ENCODE measurements at places on chromosomes 2 and 18.

GRCh38 chr18:37529863-37530262 is 35.7 kb downstream of the CELF4 start:
- no peak for DNase-seq

GRCh38 chr18:23738151-23738550 is 48.9 kb downstream of the LAMA3 start:
- DNase-seq, result no peak

DNA sequence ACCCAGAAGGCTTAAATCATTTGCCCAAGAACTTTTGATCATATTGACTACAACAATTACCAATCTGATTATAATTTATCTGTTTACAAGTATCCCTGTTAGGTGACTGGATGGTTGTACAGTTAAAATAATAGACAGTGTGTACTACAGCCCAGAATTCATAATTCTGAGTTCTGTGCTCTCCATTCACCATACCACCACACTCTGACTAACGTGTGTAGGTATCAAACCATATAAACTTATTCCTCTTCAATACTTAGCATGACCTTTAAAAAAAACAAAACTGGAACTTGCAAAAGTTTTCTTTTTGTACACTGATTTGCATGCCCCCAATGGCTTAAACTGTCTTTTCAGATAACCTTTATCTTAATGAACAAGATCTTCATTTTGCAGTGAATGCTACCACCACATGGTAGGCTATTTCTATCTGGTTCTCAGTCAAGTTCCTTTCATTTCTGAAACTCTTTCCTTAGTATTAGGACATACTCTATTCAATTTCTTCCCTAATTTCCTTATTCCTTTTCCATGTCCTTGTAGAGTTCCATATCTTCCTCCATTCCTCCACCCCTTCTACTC is 50.9 kb downstream of the SOS1 start:
- DNase-seq, result no peak

DNA sequence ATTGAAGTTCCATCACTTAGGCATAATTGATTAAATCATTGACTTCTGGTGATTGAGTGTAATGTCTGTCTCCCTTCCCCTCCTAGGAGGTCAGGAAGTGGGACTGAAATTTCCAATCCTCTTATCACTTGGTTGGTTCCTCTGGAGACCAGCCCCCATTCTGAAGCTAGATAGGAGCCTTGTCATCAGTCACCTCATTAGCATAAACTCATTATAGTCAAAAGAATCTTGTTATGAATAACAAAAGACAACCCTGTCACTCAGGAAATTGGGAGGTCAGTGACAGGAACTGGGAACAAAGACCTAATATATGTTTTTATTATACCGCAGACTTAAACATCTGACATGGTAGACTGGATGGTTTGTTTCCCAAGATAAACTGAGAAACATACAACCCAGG is 60.7 kb upstream of the GAREM2 start:
- DNase-seq, result no peak

GRCh38 chr2:157849591-157849990 is 26.5 kb downstream of the ACVR1 start:
- no peak for DNase-seq

GRCh38 chr18:51278045-51278649 is 80.7 kb upstream of the MEX3C start:
- DNase-seq, result no peak

- no peak for DNase-seq
Measured at GRCh38 chr2:190974629-190975361, 39.2 kb downstream of the STAT1 start.

DNA sequence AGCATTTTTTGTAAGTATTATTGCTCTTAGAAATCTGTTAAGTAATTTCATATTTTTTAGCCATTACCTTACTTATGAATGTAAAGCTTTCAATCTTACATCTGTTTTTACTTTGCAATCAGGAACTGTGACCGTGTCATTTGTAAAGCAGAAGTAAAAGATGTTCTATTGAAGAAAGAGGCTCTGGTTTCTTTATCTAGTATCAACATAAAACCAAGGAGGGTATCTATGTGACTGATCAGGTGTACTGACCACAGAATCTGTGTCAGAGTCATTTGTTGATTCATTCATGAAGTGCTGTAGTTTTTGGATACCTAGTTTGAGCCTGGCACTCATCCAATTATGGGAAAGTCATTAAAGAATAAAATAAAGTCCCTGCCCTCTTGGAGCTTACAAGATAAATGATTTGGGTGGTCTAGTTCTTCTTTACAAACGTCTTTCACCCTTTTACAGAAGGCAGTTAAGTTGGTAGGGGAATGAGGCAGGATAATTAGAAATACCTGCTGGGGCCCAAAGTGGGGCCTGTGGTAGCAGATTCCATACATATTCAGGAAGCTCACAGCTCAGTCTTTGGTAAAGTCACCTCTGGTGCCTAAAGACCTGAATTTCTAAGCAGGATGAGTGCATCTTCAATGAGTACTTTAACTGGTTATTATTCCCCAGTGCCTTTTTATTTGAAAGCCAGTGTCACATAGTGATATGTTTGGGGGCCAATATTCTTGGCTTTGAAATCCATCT is 260.6 kb upstream of the NT5C1B start:
- no peak for DNase-seq

GRCh38 chr2:117339980-117340379 is 474.5 kb upstream of the DDX18 start:
- DNase-seq, result no peak

GRCh38 chr18:24388957-24389356 is 8.7 kb downstream of the OSBPL1A start:
- DNase-seq, result no peak

DNA sequence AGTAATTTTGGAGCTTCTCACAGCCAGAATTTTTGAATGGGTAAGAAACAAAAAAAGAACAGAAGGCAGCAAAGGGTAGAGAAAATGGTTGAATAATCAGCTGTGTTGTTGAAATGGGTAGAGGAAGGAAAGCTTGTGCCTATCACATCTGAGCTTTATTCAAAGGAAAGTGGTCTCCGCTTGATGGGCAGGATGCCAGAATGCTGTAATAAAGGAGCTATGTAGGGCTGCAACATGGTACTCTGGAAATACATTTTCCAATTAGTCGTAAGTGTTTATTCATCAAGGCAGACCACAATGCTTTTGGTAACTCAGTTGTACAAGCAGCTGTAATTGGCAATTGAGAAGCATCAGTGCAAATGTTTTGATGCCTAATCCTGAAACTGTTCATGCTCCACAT is 196.9 kb downstream of the ICOS start:
- no peak for DNase-seq

GRCh38 chr2:48045613-48046012 is 139.3 kb upstream of the FBXO11 start:
- DNase-seq, result no peak

DNA sequence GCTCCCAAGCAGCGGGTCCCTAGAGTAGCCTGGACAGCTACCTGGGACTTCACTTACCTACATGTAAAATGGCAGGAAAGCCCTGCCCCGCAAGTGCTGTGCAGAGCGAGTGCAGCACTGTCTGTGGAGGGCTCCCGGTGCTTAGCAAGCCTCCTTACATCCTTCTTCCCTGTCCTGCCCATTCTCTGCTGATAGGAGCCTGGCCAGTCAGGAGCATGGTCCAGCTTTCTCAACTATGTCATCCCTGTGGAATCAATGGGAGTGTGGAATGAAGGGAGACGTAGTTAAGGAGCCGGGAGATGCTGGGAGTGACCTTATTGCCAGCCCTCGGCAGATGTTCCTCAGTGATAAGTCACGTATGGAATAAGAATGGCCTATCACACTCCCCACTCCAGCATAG is 661.9 kb upstream of the ID2 start:
- no peak for DNase-seq

GRCh38 chr2:114933671-114934241 is 491.3 kb downstream of the DPP10 start:
- DNase-seq, result no peak

DNA sequence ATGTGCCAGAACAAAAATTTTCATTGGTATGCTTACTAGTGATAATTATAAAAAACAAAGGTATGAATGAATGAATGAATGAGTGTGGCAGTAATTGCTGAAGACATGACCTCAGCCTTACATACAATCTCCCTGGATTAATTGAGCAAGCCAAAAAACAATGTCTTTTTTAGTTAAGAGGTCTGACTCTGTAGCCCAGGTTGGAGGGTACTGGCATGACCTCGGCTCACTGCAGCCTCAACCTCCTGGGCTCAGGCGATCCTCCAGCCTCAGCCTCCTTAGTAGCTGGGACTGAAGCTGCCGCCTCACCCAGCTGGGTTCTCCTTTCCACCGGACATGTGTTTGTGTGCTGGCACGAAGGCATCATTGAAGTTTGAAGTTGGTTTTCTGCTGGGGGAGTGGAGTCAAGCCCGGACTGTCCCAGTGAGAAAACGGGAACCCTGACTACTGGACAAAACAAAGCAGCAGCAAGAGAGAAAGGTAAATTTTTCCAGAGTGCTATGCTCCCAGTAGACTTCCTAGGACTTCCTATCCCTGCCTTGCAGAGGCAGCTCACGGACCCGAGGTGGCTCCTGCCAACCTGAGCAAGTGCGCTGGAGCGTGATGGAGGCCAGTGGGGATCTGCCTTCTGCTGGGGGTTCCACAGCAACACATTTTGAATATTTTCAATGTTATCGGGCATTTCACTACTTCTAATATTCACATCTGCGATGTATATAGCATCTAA is 6.4 kb upstream of the IMP4 start:
- DNase-seq, result no peak

DNA sequence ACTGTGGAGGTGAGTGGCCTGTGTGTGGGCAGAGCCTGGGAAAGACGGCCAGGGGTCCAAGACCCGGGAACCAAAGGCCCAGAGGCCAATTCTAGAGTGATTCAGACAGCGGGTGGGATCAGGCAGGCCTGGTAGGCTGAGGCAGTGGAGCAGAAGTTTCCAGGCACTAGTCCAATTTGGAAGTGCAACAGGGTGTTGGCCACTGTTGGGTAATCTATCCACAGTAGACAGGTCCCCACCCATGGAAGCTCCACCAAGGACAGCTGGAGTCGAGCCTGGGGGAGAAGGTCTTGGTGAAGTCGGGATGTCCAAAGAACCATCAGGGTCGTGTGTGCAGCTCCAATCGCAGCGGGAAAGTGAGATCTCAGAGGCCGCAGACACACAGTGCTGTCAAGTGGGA is 125.8 kb upstream of the COPS8 start:
- DNase-seq, result no peak

GRCh38 chr2:81739966-81740365 is 1435.4 kb upstream of the LRRTM1 start:
- no peak for DNase-seq

DNA sequence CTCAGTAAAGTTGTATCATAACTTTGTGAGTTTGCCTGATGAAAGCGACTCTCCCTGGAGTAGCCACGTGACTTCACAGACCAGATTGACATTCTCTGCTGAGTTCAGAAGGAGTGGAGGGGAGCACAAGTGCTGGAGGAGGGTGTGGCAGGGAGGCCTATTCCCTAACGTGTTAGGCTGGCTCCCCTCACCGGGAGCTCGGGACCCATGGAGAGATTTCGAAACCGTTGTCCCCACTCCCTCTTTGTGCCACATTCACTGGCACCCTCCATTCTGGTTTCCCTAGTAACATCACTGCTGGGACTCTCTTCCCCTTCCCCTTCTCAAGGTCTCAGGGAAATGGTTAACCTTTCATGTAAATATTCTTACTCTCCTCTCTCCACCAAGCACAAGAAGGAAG is 279.9 kb downstream of the ALPK2 start:
- no peak for DNase-seq
